GM23248 (cell line): ENCODE measurements at places on chromosomes 5 and 9.

DNA sequence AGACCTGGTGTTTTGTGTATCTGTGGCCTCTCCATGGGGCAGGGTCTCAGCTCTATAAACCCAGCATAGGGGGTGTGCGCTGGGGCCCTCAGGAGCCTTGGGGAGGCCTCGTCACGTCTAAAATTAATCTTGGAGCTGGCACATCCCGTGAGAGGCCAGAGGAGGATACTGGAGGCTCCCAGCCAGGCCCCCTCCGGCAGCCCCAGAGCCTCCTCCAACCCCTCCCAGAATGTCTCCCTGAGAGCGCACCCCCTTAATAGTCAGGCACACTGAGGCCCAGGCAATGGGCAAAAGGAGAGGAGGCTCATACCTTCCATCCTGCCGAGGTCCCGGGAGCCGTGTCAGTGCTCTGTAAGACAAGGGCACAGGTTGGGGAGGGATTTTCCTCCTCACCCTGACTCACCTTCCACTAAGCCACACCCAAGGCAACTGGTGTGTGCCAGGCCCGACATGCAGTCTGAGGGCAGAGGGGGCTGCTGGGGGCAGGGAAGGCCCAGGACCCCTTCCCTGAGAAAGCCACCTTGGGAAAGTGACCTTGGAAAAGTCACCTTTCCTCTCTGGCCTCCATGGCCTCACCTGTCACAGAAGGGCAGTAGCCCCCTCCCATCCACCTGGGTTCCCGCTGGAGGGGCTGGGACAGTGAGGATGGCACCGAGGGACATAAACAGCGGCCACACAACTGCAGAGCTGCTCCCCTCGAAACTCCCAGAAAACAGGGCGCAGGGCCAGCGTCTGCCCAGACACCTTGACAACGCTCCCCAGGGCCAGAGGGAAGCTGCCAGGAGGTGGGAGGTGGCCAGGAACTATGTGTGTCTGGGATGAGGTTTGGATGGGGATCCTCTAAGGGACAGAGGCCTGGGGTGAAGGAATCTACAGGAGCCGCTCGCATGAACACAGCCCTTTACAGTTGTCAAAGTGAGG lies 2.9 kb downstream of the AK1 start:
- peak; percentile 66 for DNase-seq

- no peak for DNase-seq
Observed at GRCh38 chr9:104774831-104775573, 11.1 kb downstream of the NIPSNAP3B start.

- DNase-seq, result no peak
Observed at GRCh38 chr5:117947836-117948235, 1040.5 kb downstream of the DTWD2 start.

DNA sequence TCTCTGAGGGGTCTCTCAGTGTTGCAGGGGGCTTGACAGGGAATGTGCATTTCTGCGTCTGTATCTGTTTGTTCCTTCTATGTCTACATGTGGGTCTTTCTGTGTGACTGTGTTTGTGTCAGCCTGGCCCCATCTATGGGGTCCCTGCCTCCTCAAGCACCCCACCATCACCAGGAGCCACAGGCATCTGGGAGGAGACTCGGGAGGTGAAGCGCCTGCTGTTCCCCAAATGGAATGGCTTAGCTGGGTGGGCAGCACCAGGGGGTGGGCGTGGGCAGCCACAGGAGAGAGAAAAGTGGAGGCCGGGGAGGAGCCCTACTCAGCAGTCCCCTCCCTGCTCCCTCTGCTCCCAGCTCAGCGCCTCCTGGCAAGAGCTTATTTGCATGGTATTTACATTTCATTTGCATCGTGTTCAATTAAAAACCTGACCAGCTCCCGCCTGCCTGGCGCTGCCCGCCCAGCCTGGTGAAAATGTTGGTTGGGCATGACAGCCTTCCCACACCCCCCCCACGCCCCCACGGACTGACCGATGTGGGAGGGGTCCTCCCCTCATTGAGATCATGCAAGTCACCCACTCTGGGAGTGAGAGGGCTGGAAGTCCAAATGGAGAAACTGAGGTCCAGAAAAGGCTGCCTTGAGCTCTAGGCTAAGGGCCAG lies 50.5 kb downstream of the CXXC5 start:
- DNase-seq, result peak; percentile 80

- DNase-seq, result no peak
Observed at GRCh38 chr9:20944507-20944906, 86.9 kb downstream of the HACD4 start.

DNA sequence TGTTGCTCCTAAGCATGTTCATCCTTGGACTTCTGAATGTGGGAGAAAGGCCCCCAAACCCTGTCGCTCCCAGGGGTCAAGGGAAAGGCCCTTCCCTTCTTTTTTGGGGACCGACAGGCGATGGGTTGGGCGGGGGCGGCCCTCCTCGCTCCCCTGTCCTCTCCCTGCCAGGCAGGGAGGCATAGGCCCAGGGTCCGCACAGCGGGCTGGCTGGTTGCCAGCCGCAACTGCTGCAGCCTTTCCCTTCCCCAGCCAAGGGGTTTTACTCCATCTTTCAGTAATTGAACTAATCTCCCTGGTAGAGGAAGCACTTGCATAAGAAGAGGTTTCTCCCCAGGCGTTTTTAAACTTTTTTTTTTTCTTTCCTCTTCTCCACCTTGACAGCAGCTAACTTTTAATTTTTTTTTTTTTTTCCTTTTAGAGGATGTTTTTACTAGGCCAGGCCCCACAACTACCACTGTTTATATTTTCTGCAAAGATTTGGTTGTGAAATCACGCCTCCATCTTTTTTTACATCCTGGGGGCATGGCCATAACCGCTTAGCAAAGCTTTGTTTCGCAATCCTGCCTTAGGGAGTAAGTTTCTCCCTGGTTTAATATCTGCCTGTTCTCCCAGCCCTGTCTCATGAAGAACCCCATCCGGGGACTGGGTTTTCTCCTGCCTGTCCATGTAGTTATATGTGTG lies 216.9 kb upstream of the ZNF608 start:
- peak; percentile 81 for DNase-seq

- no peak for DNase-seq
Observed at GRCh38 chr5:117204926-117205869, 630.6 kb upstream of the SEMA6A start.

DNA sequence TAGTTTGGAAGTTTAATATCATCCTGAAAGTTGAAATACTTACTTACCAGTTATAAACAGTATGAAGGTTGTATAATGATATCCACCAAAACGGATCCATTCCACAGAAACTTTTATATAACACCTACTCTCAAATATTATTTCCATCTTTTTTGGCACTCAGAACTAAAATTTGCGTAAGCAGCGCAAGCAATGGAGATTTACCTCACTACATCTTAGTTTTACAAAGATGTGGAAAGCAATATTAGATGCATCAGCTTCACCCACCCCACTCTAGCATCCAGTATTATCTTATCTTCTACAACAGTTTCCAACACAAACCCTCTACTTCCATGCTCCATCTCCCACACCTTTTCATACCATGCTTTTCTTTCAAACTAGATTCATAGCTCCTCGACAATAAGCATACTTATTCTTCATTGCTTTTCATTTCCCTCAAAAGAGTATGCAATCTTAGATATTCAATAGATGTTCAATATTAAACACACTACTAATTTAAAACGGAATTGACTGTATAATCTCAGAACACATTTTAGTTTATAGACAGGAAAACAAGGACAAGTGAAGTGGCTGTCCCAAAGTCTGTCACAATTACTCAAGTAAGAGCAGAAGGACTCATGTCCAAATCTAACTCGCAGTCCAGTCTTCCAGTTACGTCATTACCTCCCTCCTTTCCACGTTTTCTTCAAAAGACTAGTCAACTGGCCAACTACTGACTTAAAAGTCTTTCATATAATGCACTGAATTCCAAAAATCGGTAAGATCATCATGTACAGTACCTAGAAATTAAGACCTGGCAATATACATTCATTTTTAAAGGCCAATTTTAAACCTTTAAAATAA lies 2.2 kb downstream of the PPP2CA start:
- DNase-seq, result peak; percentile 61
